Activated naive CD4-positive, alpha-beta T cell treated with anti-CD3 and anti-CD28 coated beads, Interleukin-2, amount 10 ng/mL, durations not matched to agents 7 days and 5 days (primary cell): ENCODE measurements at places on chromosomes 6 and 20.
A peak's percentile ranks its signal among the peaks of the same experiment; 100 is the strongest.

DNA sequence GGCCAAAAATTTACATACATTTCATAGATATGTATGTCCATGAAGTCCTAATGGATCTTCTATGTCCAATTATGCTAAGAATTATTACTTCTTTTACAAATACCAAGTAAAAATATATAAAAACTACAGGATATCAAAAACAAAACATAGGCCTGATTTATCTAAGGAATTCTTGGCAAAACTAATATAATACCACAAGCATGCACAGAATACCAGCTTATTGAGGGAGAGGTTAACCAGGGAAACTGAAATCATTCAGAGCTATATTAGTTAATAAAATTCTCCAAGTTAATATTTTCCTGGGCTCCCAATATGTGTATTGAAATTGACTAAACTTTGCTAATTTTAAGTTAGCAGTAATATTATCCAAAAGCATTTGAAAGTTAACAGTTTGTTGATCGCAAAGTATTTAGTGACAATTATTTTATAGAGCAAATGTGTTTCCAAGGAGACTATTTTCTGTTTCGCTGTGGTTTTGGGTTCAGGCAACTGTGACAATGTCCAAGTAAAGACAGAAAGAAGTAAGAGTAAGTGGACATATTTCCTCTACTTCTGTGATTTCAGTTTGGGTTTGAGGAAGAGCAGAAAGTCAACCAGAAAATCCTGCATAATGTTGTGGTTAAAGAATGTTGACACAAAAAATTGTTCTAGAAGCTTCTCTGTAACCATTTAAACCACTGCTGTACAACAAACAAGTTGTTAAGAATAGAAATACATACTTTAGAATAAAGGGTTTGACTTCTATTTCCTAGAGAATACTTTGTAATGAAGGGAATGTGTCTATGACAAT is 167.4 kb downstream of the COL21A1 start:
- DNase-seq: no peak

DNA sequence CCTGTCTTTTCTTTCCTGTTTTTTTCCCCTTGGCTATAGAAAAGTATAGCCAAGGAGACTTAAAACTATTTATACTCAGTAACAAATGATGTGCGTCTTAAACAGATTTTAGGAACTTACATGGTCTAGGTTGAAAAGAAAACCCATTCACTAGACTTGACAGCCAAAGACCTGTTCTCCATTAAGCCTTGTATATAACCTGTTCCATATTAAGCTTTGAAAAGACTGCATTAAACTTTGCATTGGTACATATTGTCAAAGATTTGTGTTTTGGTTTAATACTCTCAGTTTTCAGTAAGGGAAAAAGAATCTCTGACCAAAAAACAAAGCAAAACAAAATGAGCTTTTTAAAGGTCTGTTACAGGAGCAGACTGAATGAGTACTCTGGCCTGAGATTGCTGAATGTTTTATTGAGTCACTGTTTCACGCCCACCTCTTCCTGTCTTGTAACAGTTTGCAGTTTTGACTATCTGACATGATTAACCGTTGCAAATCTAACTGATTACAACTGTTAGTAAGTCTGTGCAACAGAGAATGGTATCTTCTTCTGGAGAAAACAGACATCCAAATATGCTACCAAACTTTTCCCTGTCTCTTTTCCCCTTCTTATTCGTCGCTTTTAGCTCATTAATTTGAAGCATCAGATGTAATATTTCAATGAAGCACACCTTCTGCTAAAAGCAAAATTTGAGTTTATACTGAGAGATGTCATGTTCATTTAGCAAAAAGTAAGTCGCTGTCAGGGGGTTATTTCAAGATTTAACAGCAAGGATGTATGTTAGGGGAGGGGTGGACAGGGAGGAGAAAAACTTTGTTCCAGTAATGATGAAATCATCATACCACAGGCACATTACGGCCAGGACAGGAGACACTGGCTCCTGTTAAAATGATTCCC is 59.1 kb upstream of the SUPT3H start:
- DNase-seq: peak; percentile 24

- DNase-seq: no peak
Measured at GRCh38 chr6:1613346-1613687, 3.6 kb downstream of the FOXC1 start.

GRCh38 chr20:51696304-51697071 is 71.7 kb downstream of the ATP9A start:
- DNase-seq: no peak

GRCh38 chr6:148565930-148566663 is 180.7 kb upstream of the UST start:
- DNase-seq: no peak

DNA sequence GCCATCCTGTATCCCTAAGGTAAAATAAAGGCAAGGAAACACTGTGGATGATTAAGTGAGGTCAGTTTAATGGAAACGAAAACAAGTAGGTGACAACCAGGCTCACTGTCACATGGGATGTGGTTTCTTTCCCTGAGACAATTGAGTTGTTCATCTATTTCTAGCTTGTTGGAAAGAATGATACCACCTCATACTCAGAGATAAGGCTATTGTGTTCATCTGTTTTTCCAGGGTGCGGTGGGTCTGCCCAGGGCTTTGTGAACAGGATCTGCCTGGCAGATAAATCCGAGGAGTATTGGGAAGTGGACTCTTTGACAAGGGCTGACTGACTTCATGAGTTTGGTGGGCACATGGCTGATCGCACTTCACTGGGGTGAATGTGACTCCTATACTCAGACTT is 80.8 kb upstream of the TIAM2 start:
- no peak for DNase-seq

DNA sequence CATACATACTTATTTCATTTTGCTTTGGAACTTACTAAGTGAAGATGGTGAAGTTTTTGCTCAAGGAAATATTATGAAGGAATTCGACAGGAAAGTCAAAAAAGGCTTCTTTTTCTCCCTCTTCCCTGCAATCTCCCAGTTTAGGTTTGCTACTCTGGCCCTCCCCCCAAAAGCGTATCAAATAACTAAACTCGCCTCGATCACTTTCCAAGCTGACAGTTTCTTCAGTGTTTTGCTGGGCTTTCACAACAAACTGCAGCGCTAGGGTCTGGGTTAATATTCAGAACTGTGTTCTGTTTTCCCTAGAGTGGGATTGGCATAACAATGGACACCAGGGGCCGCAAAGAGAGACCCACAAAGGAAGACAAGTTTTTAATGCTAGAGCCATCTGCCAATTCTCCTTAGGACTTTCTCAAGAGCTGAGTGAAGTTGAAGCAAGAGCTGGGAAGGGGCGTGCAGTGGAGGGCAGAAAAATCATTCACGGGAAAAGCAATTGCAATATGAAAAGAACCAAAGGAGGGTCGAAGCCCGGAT is 57.8 kb downstream of the ATP9A start:
- no peak for DNase-seq

- DNase-seq: no peak
Measured at GRCh38 chr6:139905404-139906052, 531.1 kb upstream of the CITED2 start.

- no peak for DNase-seq
Measured at GRCh38 chr6:152727507-152727906, 23.1 kb upstream of the VIP start.

- DNase-seq: no peak
Measured at GRCh38 chr6:313917-314316, 21.6 kb downstream of the DUSP22 start.

DNA sequence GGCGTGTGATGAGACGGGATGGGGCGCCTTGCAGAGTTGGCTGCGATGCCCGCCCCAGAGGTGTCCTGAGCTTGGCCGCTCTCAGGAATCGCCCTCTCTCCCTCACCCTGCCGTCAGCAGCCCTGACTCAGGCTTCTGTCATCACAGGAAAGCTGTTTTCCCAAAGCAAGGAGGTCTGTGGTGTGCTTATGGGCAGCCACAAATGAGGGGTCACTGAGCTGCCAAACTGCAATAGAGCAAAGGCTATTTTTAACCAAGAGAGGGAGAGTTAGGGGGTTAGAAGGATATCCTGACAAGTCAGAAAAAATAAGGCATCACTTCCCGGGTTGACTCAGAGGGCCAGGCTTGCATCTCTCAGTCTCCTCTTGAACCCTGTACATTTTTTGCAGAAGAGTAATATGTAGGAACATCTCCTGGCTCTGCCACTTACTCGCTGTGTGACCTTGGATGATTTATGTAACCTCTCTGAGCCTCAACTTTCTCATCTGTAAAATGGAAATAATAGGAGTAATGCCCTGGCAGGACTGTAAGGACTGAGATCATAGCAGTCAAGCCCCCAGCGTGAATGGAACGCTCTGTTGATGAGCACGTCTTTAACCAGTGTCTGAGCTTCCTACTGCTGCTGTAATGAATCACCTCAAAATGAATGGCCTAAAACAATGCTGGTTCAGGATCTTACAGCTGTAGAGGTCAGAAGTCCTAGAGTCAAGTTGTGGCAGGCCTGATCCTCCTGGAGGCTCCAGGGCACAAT is 181.9 kb downstream of the NFATC2 start:
- DNase-seq: no peak

DNA sequence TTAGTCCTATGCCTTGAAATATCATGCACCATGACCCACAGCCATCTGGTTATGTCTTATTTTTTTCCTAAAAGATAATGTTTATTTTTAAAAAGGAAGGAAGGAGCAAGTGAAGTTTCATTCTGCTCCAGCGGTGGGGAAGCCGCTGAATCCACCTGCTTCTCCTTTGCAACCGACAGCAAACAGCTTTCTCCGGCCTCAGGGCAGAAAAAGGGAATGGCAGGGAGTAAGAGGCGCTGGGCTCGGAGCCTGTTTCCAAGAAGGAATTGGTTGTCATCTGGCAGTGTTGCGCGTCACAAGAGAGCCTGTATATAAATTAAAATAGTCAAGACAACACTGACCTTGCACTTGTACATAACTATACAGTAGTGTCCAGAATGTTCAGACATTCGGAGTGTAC is 14.2 kb downstream of the GFRA4 start:
- DNase-seq: no peak

DNA sequence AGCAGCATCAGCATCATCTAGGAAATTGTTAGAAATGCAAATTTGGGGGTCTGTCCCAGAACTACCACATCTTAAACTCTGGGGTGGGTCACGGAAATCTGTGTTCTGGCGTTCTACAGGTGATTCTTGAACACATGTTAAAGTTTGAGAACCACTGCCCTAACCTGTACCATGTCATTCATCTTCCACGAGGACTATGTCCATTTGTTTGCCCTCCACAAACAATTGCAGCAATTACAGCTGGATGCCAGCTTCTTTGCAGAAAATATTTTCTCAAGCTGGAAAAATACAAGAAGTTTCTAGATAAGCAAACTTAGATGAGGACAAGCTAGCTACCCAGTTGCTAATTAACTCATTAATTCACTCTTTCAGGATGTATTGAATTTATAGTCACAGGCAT is 54.1 kb downstream of the MAFB start:
- DNase-seq: no peak

GRCh38 chr6:22800451-22800850 is 231.1 kb downstream of the HDGFL1 start:
- no peak for DNase-seq

- DNase-seq: no peak
Measured at GRCh38 chr6:150491811-150492172, 107.9 kb upstream of the PLEKHG1 start.

- no peak for DNase-seq
Measured at GRCh38 chr6:36296240-36296639, 26.4 kb downstream of the PNPLA1 start.

DNA sequence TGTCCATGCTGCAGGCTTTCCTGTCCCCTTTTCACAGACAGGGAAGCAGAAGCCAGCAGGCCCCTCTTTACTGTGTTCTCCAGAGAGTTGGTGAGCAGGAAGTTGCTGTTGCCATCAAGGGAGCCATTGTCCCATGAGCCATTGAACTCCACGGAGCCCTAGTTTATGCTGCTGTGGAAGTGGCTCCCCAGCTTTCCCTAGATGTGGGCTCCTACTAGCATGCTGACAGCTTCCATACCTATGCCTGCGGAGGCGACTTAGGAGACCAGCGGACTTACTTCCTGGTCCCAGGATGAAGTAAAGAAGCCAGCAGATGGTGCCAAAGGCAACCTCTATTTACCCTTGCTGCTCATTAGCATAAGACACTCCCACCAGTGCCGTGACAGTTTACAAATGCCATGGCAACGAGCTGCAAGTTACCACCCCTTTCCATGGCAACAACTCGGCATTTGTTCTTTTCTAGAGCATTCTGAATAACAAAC is 30.8 kb upstream of the FKBP1A start:
- peak; percentile 49 for DNase-seq

DNA sequence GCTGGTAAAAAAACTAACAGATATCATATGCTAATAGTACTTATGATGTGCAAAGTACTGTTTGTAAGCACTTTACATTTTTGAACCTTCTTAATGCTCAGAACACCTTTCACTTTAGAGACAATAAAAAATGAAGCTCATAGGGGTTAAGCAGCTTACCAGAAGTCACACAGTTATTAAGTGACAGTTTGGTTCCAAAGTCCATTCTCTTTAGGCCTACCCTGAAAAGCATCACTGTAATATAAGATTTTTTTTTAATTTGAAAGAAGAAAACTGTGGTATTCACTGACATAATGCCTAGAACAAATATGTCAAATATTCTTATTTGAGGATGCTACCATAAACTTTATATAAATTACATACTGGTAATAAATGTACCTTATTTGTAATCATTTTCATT is 127.6 kb upstream of the RUNX2 start:
- DNase-seq: no peak

GRCh38 chr6:2165286-2165685 is 80.1 kb downstream of the GMDS start:
- no peak for DNase-seq

- DNase-seq: peak; percentile 72
Measured at GRCh38 chr6:5302995-5303622, 41.8 kb downstream of the FARS2 start.

- DNase-seq: no peak
Measured at GRCh38 chr6:81465859-81466258, 286.6 kb downstream of the TENT5A start.

- DNase-seq: no peak
Measured at GRCh38 chr6:1386038-1386709, 3.2 kb upstream of the FOXF2 start.

- DNase-seq: no peak
Measured at GRCh38 chr6:3560211-3560610, 103.4 kb upstream of the SLC22A23 start.

DNA sequence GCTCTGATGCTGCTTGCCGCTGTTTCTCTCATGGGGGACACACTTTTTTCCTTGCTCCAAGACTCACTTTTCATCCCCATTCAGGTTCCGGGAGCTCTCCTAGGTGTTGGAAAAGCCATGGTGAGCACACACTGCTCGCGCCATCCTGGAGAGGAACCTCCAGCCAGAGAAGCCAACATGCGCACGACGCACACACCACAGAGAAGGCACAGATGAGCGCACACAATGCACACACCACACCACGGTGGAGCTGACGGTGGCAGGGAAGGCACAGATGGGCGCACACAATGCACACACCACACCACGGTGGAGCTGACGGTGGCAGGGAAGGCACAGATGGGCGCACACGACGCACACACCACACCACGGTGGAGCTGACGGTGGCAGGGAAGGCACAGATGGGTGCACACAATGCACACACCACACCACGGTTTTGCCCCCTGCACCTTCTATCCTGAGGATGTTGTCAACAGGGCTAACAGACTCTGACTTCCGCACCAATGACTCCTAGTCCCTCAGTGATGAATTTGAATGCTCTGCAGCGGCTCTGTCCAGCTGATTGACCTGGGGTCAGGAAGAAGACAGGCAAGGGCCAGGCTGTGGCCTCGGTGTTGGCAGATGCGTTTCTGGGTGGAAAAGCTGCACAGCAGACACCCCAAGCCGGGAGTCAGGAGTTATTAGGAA is 154.7 kb downstream of the ERMARD start:
- DNase-seq: no peak

- DNase-seq: no peak
Measured at GRCh38 chr6:90420500-90420899, 123.9 kb upstream of the BACH2 start.
